ENCODE measurements at places on chromosomes 3 and 15.
A peak's percentile ranks its signal among the peaks of the same experiment; 100 is the strongest.

DNA sequence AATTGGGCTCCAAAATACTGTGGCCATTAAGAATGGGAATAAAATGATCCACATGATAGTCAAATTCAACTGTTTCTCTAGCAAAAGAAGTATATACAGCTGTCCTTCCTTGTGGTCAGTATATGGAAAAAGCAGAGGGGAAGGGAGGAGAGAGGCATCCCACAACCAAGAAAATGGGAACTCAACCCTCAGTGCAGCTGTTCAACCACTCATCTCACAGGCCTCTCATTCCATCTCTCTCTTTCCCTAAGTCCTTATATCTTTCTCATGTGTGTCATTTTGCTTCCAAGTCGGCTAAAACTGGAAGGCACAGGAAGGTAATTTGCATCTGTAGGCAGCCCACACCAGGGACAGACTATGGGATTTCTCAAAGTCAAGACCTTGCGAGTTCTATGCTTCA lies 27.5 kb downstream of the AVEN start:
- DNase-seq, result no peak

DNA sequence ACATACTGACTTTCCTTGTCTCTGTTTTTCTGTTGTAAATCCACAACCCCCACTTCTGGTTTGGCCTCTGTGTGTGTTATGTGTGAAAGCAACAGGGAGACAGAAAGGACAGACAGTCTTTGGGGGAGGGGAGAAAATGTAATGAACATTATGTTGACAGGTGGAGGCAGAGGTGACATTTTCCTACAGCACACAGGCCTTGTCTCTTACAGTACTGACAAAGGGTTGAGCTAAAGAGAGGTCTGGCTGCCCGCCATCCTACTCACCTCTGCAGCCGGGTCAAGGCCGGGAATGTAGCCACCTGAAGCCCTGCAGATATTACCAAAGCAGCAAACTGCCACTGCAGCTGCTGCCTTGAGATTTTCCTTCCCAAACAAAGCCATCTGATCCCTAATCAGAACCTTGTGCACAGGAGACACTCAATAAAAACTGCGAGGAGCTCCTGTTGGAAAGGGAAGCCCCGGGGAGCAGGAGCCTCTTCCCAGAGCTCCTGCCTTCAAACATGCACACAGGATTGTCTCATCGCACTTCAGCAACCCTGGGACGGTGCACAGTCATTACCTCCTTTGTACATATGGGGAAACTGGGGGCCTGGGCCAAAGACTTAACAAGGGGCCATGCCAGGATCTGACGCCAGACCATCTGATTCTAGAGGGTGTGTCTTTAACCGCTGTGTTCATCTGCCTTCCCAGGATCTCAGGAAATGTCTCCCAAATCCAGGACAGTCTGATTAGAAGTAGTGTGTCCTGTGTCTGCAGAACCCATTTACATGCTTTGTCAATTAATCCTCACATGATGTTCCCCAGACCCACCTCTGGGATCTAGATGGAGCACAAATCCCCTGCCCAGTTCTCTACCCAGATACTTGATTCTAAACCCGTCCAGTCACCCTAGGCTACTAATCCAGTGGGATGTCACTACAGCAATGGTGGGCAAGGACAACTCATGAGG lies 14.2 kb downstream of the MYO5C start:
- no peak for DNase-seq

DNA sequence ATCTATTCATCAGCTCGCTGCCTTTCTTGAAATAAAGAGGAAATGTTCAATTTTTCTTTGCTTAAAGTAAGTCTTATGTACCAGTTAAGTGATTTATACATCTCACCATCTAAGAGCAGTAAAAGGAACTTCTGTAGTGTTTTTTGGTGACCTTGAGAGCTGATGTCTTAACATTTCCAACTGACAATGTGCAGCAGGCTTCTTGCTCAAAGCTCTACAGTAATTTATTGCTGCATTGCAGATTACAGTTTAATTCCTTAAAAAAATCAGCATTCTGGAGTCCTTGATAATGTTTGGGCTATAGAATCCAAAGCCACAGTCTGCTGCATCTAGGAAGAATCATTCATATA lies 61.6 kb downstream of the DIPK2A start:
- DNase-seq, result no peak

GRCh38 chr3:47867451-47868044 lies 64.6 kb downstream of the DHX30 start:
- DNase-seq, result no peak

GRCh38 chr3:81793410-81793809 lies 32.0 kb upstream of the GBE1 start:
- DNase-seq, result no peak

DNA sequence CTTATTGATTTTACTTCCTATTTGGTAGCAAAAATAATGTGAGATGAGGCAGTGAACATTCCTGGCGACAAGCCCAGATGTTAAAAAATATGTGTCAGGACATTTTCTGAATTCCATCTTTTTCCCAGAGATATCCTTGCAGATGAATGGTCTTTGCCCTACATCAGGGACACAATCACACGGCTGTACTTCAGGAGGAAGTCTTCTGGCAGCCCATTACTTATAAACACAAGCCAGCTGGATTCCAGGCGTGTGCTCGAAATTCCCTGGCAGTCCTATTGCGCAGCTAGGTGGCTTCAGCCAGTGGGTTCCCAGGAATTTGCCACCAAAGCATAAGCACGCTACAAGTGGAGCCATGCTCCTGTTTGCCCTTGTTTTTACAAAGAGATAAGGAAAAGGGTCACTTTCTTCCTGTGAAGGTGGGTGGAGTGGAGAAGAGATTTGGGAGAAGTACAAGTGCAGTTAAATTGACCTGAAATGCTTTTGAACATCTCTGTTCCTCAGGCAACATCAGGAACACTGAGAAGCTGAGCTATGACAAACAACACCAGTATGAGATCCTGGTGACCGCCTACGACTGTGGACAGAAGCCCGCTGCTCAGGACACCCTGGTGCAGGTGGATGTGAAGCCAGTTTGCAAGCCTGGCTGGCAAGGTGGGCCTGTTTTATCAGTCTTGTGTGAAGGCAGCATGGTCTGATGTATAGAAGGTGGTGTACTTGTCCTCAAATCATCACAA lies 257.1 kb upstream of the TRIM42 start:
- DNase-seq, result no peak

GRCh38 chr15:85890620-85890980 lies 95.9 kb upstream of the KLHL25 start:
- no peak for DNase-seq

- DNase-seq, result no peak
These were observed 28.2 kb downstream of the B3GNT5 start for GRCh38 chr3:183281126-183281797.

- peak; percentile 52 for DNase-seq
These were observed at the start of gene C15orf62 for GRCh38 chr15:40769274-40770146. TSS of gene C15orf62 (plus strand) at chr15:40769980. CDS start at chr15:40770496, 516 bp downstream.

DNA sequence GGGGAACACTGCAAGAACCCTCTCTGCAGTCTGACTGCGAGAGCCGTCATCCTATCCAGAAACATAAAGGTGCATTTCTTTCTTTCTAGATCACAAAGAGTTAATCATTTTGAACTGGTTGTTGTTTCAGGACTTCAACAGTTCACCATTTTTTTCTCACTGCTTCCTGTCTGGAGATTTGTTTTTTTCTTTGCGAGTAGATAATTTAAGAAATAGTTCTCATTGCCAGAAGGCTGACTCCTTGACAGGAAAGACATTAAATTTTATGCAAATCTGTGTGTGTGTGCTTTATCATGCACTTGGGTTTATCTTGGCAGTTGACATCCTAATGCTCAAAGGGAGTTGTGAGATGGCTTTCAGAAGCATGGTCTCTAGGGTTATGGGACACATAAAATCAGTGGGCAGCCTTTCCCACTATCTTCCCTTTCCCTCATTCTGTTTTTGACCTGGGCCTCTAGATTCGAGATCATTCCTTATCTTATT lies 123.5 kb upstream of the TBL1XR1 start:
- DNase-seq, result no peak

- no peak for DNase-seq
These were observed 921.3 kb downstream of the TUSC7 start for GRCh38 chr3:117630885-117631284.

DNA sequence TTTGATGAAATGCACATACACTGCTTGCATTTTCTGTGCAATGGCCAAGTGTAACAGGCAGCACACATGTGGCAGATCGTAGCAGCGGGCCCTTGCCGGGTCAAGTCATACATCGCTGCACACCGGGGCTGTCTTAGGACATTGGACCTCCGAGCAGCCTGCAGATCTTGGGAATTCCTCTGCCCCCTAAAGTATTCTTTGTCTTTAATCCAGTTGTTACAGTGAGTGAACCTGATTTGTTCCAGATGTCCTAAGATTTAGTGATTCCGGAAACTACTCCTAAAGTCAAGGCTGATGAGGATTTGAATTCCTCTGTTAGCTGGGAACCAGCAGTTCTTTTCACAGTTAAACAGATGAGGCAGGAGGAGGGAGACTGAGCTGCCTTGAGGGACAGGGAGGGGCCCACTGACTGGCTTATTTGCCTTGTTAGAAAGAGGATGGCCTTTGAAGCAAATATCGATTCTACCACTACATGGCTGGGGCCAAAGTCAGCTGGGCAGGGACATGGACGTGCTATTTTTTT lies 190.7 kb upstream of the CTDSPL start:
- DNase-seq, result no peak

GRCh38 chr15:31349233-31350141 lies 22.9 kb downstream of the KLF13 start:
- DNase-seq, result no peak
